ENCODE measurements at places on chromosomes 12 and 14.

DNA sequence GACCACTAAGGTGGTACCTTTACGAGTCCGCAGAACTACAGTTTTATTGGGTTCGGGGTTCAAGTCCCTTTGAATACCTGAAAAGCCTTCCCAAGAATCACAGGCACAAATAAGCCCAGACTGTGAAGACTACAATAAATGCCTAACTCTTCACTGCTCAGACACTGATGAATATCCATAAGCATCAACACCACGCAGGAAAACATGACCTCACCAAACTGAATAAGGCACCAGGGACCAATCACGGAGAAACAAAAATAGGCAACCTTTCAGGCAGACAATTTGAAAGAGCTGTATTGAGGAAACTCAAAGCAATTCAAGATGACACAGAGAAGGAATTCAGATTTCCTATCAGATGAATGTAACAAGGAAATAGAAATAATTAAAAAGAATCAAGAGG lies 24.2 kb upstream of the P2RX7 start:
- DNase-seq: no peak

DNA sequence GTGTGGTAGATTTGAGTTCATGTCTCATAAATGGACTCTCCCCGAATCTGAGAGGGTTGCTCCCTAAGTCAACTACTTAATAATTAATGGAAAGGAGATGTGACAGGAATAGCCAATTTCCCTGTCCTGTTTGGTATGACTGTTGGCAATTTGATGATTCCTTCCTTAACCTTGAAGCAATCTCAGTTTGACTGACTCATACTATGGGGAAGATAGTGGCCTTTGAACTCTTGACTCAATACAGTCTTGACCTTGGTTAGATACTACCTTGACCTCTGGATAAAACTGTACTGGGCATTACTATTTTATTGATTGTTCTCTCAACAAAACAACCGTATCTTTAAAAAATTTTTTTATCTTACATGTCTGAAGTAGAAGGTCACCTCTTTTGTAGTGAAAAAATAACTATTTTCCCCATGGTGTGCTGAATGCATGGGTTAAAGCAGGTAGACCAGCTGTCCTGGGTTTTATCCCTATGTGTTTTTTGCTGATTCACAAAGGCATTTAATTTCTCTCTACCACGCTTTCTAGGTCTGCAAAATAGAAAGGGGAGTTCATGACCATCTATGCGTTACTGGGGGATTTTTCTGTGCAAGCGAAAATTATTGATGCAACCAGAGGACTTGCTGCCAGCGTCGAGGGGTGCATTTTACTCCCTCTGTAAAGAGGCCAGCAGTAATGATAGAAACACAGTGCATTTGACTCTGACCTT lies 80.1 kb downstream of the ETV6 start:
- DNase-seq: no peak

GRCh38 chr12:27277846-27278260 lies 33.8 kb downstream of the STK38L start:
- DNase-seq: no peak

DNA sequence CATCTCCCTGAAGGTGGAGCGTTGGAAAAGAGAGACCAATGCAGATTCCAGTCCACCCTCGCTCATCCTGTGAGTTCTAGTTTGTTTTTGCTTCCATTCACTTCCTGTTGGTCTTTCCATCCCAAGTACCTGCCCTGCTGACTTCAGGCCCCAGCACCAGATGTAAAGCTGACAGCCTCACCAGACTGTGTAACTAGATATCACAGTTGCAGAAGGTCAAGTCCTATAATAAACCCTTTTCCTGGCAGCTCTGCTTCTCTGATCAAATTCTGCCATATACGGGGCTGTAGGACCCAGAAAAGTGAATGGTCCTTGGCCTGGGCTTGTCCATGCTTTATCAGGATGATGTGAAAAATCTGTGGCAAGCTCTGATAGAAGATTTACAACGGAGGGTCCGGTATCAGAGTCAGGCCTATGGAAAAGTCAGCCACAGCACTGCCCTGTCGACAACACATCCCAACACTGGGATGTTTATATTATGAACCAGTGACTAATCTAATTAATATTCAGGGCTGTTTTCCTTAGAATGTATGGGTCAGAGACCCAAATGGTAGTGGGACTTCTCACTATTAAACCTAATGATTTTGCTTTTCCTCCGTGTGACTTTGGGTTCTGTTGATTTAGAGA lies 42.1 kb downstream of the CCDC175 start:
- no peak for DNase-seq

- DNase-seq: peak; percentile 70
Measured at GRCh38 chr12:45989721-45990467, 480 bp downstream of the SCAF11 start.

Data from CD4-positive, alpha-beta T cell treated with Interferon alpha-2 for 1 hour (primary cell).